ENCODE measurements at places on chromosomes 2 and 18. TPM values are rescaled to one million over a fixed set of nuclear protein-coding genes. Genes with fewer than 3 reads are reported as not detected.

Gene INHA
- 0.56 TPM for polyA plus RNA-seq

Gene PRR30
- polyA plus RNA-seq: not detected

Gene ITPRIPL1
- polyA plus RNA-seq: 2.3 TPM

Gene PIK3C3
- polyA plus RNA-seq: 44.9 TPM

GRCh38 chr2:230411570-230412370 lies 4.2 kb upstream of the SP100 start:
- DNase-seq: peak; percentile 90

DNA sequence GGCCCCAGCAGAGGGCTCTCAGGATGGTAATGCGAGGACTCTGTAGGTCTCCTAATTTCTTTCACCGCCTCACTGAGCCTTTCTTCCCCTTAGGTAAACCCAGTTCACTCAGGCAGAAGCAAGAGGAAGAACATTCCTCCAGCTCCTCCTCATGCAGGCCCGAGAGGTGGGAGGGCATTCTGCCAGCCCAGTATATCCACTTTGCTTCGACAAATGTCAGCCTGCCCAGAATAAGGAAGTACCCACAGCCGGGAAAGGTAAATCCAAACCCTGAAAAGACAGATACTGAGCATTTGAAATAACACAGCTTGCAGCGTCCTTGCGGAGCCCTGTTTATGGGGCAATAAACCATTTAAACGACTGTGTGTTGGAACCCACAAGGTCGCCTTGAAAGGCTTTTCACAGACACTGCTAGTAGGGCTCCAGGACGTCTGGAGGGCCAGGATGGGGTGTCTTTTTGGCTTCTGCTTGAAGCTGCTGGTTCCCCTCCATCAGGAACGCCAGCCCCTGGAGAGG lies 63.0 kb upstream of the STPG4 start:
- no peak for DNase-seq

GRCh38 chr18:63511285-63511684 lies 30.9 kb upstream of the SERPINB12 start:
- peak; percentile 14 for DNase-seq
